ENCODE measurements at places on chromosomes 11 and 22.

DNA sequence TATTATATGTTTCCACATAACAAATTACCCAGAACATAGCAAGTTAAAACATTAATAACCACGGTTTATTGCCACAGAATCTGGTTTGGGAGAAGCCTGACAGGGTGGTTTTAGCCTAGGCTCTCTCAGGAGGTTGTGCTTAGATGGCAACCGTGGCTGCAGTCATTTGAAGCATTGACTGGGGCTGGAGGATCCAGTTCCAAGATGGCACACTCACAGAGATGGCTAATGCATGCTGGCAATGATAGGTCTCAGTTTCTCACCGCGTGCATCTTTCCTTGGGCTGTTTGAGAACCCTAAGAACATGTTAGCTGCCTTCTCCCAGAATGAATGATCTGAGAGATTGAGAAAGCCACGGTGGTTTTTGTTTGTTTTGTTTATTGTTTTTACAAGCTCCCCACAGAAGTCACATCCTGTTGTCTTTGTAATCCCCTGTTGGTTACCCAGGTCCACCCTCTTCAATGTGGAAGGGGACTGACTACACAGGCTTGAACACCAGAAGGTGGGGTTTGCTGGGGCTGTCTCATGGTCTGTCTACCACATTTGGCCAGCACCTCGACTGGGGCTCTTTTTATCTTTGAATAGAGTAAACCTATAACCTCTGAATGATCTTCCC lies 36.6 kb upstream of the GRAMD1B start:
- no peak for DNase-seq

GRCh38 chr11:45448561-45448960 lies 162.4 kb upstream of the SYT13 start:
- DNase-seq = no peak

DNA sequence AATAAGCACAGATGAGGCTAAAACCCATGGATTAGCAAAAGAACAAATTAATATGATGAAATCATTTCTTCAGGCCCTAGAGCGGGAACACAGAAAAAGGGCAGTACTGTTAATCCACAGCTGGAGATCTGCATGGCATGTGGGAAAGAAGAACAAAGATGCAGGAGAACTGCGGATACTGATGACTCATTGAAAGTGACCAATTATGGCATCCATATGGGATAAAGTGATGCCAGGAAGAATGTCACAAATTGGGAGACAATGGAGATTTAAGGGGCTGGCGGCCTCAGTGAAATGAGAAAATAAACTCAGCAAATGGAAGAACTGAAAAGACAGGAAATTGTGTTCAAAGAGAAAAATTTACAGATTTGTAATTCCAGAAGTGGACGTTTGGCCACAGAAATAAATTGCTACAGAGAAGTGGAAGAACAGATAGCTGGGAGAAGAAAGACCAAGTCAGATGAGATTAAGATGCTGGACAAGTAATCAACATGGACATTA lies 39.4 kb downstream of the SIK3 start:
- no peak for DNase-seq

- no peak for DNase-seq
Measured at GRCh38 chr11:73053964-73054363, 88.2 kb downstream of the FCHSD2 start.

DNA sequence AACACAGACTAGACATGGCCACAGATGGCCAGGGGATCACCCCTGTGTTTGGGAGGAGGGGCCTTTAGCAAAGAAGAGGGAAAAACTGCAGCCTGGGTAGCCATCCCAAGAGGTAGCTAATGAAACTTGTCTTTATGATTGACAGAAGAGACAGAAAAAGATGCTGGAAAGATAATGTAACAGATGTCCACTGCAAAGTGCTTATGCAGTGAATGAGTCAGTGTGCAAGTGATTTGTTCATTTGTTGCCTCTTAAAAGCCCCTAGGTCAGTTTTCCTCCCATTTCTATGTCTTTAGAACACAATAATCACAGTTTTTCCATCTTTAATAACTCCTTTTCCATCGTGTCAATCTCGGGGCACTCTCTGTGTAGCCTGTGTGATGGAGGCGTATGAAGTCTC lies 57.2 kb downstream of the INSC start:
- DNase-seq = no peak

DNA sequence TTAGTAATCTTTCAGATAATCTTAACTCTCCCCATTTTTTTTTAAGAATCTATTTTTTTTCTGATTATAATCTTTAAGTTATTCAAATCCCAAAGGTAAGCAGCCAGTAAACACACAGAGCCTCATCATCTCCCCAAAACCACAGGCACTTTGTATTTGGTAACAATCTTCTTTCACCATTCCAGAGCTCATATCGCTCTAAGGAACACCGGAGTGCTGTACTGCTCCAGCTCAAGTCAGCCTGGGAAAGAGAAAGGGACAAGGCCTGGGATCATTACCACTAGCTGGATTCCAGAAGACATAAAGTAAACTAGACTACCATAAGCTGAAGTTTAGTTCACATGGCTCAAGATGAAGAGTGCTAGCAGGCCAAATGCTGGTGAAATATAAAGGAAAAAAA lies 73.0 kb upstream of the APOA1 start:
- no peak for DNase-seq

DNA sequence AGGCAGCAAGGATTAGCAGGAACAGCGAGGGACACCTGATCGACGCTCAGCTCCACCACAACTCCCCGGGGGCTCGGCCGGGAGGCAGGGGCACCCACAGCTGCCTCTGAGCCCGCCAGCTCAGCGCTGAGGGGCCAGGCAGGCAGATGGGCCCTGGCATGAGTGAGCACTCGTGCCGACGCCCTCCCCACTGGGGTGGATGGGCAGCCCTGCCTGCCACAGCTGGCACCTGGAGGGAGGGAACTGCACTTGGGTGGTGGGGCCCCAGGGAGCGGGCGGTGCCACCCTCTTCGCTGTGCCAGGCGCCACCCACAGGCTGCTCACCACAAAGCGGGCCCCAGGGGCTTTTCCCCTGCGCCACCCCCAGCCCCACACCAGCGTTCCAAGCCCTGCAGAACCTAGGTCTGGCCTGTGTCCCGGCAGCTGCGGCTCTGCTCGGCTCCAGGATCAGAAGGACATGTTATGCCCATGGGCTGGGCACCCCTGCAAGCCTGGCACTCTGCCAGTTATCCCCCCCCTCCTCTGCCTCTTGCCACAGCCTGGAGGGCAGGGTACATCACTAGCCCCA lies 28.8 kb downstream of the WNT7B start:
- DNase-seq = peak; percentile 52

- no peak for DNase-seq
Measured at GRCh38 chr11:100876815-100877520, 189.9 kb downstream of the ARHGAP42 start.

GRCh38 chr11:123166071-123166559 lies 28.9 kb downstream of the CLMP start:
- no peak for DNase-seq

DNA sequence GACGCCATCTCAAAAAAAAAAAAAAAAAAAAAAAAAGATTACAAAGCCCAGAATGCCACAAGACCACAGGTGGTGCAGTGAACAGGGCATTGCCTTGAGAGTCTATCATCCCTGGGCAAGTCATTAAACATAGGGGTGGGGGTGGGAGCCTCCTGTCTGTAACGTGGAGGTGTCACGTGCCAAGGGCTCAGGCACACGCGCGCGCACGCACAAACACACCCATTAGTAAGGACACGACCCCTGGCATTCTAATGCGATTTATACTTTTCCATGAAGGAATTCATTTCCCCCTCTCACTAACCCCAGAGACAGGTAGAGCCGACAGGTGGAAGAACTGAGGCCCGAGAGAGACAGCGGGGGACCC lies 5.8 kb upstream of the GCAT start:
- no peak for DNase-seq

Measured in activated B cell treated with CpG ODN at 0.5 μM for 24 hours (primary cell).